ENCODE measurements at places on chromosomes 2 and 18.

DNA sequence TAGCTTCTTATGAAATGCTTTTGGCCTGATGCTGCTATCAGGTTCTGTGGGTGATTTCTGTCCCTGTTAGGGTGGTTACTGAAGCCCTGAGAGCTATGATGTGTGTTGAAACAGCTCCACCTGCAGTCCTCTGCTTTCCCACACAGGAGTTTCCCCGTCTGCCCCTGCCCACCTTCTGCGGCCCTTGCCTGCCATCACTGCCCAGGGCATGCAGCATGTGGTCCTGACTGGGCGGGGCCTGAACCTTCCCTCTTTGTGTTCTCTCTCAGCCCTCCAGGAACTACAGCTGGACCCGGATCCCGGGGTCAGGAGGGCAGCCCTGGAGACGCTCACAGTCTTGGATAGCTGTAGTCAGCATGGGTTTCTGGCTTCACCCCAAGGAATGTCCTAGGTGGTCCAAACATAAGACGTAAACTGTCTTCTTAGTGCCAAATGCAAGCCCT lies 21.4 kb downstream of the HJURP start:
- DNase-seq = no peak

DNA sequence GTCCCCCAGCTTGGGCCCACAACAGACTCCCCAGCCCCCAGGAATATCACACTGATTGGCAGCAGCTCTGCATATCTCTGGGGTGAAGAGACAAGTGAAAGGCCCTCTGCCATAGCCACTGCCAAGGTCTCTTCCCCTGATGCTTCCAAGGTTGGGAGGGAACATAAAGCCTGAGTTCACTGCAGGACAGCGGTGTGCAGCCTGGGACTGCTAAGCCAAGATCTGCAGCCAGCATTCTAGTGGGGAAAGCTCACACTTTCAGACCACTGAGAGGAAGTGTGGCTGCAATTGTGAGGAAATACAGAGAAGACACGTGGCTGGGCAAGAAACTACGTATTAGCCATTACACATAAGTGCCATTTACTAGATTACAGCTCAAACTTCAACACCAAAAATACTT lies 100.7 kb downstream of the MAIP1 start:
- no peak for DNase-seq

DNA sequence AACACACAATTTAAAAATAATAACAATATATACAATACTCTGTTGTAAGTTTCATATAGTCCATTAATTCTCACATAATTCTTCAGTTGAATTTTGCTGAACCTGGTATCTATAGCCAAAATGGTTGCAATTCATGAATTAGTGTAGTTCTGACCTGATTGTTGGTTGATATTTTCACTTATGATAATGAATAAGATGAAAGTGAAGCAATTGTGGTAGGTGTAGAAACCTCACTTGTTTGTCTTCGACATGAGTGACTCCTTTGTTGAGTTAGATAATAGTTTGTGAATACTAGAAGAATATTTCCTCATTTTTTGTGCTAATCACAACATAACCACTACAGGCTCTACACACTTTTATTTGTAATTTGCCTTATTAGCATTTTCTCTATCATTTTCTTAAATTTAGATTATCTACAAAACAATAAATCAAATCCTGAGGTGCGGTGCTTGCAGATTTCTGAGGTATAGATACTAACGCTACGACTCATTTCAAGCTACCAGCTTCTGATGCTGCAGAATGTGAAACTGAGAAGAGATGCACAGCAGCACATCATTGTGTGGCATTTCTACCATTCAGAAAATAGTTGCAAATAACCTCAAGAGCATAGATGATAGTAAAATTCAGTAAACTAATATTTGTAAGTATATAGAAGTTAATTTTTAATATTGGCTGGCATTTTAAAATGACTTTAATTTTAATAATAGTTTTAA lies 117.9 kb downstream of the KCNH7 start:
- no peak for DNase-seq

DNA sequence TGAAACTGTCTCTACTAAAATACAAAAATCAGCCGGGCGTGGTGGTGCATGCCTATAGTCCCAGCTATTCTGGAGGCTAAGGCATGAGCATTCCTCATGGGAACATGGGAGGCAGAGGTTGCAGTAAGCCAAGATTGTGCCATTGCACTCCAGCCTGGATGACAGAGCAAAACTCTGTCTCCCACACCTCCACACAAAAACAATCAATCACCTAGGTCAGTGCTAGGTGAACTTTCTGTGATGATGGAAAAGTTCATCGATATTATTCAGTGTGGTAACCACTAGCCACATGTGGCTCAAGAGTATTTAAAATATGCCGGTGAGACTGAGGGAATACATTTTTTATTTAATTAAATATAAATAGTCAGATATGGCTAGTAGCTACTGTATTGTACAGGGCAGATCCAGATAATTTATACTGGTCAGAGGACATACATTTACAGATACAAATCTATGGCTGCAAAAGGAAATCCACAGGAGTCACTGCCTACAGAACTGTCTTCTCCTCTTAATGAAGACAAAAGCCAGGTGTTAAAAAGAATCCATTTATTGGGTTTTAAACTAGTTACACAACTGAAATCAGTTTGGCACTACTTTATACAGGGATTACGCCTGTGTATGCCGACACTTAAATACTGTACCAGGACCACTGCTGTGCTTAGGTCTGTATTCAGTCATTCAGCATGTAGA lies 3.9 kb upstream of the GPR75 start:
- no peak for DNase-seq

- DNase-seq = no peak
Measured at GRCh38 chr2:15279201-15279876, 281.8 kb downstream of the NBAS start.

GRCh38 chr2:120464448-120464931 lies 118.6 kb downstream of the INHBB start:
- no peak for DNase-seq

- no peak for DNase-seq
Measured at GRCh38 chr2:59383473-59383872, 1142.3 kb upstream of the FANCL start.

GRCh38 chr18:48940854-48941611 lies 9.7 kb downstream of the SMAD7 start:
- DNase-seq = no peak

DNA sequence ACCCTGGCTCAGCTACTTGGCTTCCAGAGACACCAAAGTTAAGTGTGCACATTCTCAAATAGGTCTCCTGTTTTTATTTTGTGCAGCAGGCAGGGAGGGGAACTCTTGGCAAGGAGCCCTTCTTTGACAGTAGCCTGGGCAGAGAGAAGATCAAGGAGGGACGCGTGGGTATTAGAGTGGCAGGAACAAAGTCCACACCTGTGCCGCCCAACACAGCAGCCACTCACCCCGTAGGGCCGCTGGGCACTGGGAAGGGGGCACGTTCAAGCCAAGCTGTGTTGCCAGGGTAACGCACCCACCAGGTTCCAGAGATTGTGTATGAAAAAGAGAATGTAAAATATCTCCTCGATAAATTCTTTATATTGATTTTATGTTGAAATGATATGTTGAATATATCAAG lies 229.3 kb upstream of the AGAP1 start:
- no peak for DNase-seq

GRCh38 chr2:33287507-33288005 lies 188.9 kb upstream of the RASGRP3 start:
- DNase-seq = no peak

DNA sequence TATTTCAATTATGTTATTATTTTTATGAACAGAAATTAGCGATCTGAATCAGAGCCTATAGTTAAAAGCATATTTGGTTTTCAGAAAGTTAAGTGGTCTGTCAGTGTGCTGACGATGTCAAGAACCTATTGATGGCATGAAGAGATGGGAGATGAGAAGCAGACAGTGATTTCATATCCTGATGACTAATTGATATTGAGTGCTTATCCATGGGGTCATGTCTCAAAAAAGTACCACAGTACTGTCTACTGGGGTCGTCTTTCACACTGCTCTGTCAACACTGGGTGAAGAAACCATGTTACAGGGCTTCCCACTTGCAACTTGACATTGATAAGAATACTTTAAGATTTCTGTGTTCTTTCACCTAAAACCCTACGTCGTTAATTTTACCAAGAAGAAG lies 297.1 kb downstream of the AFF3 start:
- no peak for DNase-seq

GRCh38 chr18:74683573-74683972 lies 85.9 kb downstream of the ZNF407 start:
- DNase-seq = no peak

DNA sequence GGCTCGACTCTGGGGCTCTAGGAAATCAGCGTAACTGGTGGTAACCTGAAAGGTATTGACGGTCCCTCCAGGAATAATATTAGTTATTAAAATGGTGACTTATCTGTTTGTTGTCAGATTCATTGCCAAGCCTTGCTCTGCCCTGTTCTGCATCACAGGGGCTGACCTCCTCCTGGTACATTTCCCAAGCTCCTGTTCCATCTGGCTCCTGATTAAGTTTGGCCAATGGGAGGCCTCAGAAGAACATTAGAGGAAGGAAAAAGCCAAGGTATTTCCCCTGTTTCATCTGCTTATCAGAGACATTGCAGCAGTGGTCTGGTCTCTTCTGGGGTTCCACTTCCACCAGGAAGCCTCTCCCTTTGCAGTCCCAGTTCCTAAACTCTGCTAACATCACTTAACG lies 527.0 kb downstream of the TNS1 start:
- no peak for DNase-seq

DNA sequence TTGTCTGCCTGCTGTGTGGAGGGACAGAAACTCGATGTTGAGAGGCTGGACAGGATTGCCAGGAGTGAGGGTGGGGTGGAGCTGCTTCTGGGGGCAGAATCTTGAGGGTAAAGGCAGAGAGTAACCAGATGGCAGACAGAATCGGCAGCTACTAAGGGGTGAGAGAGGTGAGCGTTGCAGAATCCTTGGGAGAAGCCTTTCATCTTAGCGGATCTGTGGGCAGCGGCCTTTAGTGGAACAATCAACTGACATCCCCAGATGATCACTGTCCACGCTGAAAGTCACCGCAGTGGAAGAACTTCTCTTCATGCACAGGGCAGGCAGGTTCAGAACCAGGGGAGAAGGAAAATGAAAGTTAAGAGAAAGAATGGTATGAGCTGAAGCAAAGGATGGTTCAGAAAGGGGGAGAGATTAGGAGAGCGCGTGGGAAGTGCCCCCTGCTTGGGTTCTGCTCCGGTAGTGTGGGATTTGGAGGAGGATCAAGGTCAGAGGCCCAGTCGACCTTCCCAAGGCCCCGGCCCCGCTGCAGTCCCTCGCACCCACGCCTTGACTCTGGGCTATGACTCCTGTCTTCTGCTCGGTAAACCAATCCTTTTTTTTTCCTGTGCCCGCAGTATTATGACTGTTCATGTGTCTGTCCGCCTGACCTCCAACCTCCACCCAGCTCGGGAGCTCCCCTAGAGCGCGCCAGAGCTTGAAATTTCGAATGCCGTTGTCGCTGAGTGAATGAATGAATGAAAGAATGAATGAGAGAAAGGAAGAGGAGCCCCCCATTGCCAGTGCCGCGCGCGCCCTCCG lies 584 bp downstream of the BOLA3 start:
- no peak for DNase-seq

Data from cerebellar nuclear complex (tissue), 1 donor.